ENCODE measurements at places on chromosomes 1 and 21.

DNA sequence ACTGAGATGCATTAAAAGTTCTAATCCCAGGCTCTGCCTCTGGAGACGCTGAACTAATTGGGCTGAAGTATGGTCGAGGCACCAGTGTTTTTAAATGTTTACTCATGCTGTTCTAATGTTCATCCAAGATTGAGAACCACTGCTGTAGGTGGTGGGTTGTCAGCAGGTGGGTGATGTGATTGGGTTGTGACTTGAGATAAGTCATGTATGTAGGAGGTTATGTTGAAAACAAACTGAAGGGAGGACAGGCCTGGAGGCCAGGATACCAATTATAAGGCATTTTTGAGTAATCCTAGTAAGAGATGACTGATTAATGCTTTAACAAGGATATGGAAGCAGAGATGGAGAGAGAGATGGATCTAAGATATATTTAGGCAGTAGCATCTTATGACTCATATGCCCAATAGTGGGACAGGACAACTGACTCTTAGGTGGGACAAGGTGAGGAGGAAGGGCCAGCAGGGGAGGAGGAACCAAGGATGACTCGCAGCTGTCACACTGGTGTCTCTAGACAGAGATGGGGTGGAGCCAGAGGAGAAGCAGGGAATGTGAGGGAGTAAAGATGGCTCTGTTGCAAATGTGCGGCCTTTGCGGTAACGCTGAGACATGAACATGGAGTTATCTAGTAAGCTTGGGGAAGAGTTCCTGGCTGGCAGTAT lies 29.3 kb downstream of the RAB4A start:
- DNase-seq: no peak

DNA sequence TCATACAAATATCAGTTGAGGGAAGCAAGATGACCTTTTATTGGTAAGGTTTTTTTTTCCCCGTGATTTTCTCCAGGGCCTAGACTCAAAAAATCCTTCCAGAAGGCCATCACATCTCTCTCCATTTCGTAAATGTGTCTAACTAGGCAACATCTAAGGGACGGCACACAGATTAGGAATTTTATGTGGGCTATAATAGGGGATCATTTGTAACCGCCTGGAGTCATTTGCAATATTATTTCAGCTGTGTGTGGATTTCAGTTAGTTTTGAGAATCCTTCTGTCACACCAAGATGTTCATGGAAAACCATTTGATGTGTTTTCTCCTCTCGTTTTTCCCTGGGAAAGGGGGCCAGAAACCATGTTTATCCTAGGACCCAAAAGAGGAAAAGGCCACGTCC lies 63.1 kb downstream of the ATP5PO start:
- DNase-seq: no peak

- DNase-seq: no peak
These were observed 69.7 kb upstream of the IPO9 start for GRCh38 chr1:201759194-201759815.

- DNase-seq: no peak
These were observed 12.4 kb downstream of the SELL start for GRCh38 chr1:169698976-169699375.

DNA sequence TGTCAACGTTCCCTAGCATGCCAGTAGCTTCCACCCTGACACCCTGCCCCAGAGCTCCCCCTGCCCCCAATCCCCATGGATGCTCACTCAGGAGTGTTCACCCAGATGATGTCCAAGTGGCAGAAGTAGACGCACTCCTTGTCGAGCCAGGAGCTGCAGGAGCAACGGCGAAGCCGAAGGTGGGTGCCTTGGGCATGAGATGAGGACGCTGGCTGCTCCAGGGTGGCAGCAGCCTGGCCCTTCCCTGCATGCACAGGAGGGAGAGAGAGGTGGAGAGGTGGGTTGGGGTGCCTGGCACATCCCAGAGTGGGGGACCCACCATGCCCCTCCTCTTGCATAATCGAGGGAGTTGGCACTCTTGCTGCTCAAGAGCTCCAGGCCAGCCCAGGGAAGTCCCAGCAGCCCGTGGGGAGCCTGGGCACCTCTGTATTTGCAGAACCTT lies 502 bp downstream of the EDN2 start:
- no peak for DNase-seq

DNA sequence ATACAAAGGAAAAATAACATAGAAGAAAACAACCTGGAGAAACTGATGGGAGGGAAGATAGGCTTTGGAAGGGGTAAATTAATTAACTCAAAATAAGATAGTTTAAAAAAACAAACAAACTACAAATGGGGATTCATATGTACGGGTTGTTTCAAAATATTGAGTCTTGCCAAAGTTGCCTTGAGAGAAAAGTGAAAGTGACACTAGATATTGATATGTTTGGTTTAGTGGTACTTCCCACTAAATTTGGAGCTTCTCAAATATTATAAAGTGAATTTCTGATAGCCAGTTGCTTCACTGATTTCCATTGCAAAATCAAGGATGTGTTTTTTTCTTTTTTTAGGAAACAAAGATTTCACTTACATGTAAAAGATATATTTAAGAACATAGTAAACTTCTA lies 149.5 kb upstream of the RUNX1 start:
- DNase-seq: no peak

DNA sequence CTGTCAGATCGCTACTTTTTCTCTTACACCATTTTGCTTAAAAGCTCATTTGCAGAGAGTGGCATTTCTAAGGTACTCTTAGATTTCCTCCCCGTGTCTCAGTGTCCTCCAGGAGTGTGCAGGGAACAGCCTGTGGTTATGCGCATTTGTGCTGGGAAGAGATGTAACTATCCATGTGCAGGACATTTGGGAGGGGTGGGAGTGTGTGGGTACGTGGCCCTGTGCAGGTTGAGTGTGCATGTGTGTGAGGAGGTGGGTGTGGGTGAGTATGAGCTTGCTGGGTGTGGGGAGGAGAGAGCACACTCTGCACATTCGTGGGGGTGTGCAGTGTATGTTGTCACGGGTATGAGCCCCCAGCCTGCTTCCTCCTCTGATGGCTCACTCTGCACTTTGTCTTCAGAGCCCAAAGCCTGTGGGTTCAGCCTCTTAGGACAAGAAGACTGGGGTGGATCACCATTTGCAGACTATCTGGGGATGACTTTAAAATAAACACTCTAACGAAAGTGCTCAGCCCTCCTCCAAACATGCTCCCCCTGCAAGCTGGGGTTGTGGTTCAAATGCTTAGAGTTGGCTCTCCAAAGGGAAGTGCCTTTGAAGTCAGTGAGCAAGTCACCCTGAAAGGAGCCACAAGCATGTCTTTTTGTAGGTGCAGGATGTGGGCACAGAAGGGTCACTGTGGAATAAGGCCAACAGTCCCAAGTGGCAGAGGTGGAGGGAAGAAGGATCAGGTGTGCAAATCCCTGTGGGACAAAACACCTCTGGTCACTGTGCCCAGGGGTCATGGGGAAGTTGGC lies 295.4 kb downstream of the RRAGC start:
- DNase-seq: no peak

GRCh38 chr1:246647513-246647912 lies 76.7 kb upstream of the SCCPDH start:
- no peak for DNase-seq

GRCh38 chr1:223006917-223007648 lies 136.0 kb downstream of the TLR5 start:
- no peak for DNase-seq

- DNase-seq: peak; percentile 14
These were observed 23.2 kb downstream of the CD1D start for GRCh38 chr1:158203693-158204457.
